AG09319 (cell line): ENCODE measurements at places on chromosomes 4 and X.

GRCh38 chr4:19399001-19399400 is 852.7 kb upstream of the SLIT2 start:
- no peak for DNase-seq

DNA sequence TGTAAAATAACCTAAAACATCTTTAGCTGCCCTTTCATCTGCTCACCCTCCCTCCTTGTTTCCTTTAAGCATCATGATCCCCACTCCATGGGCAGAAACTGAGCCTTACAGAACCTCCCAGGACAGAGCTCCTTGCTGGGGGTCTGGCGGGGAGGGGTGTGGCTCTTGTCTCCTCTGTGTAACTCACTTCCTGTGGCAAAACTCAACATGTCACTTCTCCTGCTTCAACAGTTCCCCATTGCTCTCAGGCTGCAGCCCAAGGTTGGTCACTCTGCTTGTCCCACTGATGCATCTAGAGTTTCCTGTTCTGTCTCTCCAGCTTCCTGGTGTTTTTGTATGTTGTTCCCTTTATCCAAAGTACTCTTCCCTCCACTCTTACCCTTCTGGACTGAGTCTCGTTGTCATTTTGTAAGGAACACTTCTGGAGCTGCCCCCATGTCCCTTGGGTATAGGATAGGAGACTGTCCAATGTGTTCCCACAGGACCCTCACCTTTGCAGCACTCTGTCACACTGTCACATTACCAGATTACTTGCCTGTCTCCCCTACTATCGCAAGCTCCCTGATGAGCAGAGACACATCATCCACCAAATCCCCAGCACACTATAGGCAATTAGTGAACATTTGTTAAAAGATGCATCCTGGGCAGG is 19.6 kb downstream of the TMEM31 start:
- no peak for DNase-seq

DNA sequence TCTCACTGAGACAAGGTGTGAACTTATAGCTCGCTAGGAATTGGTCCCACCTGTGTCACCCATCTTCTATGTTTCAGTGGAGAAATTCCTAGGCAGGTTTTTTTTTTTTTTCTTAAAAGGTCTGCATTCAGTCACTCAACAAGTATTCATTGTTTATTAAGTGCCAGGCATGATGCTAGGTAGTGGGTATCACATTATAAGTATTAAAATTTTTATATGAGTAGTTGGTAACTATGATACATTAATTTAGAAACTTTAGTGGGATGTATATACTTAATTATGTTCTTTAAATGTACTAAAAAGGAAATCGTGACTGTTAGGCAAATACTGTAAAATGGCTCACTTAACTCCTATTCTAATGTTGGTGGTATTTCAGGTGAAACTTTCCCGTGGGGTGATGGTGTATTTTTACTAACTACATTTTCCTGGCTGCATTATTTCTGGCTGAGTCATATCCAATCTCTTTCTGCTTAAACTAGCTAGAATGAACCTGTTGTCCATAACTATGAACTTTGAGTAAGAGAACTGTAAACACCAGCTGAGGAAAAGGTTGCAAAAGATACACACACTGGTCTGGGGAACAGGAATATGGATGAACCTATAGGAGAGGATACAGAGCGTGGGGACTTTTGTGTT is 49.3 kb upstream of the MED14 start:
- DNase-seq, result no peak

- DNase-seq, result no peak
Observed at GRCh38 chr4:157271166-157271869, 50.8 kb downstream of the GRIA2 start.

DNA sequence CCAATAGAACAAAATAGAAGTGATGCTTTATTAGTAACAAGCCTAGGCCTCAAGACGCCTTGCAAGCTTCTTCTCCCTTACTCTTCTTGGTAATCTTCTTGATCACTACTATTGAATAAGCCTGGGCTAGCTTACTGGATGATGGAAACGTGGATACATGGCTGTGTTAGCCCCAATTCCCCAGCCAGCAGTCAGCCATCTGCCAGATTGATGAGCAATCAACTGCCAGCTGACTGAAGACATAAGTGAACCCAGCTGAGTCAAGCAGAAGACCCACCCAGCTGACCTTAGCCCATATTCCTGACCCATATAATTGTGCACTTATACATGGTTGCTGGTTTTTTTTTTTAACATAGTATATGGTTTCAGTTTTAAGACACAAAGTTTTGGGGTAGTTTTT is 130.4 kb downstream of the DHX15 start:
- DNase-seq, result no peak

DNA sequence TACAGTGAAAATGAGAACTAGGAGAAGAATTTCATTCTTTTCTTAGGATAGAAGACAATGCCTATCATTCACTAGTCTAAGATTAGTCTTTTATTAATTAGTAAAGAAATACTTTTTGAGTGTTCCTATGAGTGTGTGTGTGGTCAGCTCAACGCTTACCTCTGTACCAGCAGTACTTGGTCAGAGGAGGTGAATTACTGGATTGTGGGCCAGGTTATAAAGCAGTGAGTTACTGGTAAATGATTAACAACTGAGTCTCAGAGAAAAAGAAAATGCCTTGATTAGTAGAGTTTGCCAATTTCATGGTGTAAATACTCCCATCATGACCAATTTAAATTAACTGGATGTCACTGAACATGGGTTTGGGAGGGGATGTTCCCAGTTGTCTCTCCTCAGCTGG is 444.6 kb downstream of the STIM2 start:
- no peak for DNase-seq

DNA sequence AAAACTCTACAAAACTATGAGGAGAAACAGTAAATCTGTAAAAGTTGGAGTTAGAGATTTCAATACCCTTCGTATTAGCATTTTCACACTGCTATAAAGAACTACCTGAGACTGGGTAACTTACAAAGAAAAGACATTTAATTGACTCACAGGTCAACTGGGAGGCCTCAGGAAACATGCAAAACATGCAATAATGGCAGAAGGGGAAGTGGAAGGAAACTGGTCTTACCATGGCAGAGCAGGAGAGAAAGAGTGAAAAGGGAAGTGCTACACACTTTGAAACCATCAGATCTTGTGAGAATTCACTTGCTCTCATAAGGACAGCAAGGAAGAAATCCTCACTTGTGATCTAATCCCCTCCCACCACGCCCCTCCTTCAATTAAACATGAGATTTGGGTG is 949.9 kb downstream of the TECRL start:
- no peak for DNase-seq

- no peak for DNase-seq
Observed at GRCh38 chr4:140078366-140078765, 75.6 kb downstream of the MAML3 start.

DNA sequence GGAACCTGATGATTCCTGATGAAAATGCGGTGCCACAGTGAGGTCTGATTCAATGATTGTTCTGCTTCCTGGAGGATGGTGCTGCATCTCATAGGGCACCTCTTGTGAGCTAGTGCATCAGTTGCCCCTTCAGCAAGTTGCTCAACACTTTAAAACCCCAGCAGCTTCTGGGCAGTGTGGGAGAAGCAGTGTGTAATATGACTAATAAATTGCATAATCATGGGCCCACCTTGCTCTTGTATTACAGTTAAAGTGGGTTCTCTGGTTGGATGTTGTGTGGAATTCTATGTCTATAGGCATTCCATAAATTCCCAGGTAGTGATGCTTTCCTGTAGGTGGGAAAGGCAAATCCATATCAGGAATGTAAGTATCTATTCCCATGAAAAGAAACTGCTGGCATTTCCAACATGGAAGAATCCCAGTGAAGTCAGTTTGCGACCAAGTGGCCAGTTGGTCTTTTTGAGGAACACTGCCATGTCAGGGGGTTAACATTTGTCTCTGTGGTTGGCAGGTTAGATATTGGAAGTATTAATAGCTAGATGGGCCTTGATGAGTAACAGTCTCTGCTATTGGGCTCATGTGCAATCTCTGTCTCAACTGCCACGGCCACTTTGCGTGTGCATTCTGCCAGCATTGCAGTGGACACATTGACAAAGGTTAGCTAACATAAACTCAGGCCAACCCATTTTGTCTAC is 121.1 kb upstream of the OTUD4 start:
- DNase-seq, result no peak

GRCh38 chr4:25908491-25908901 is 5.5 kb upstream of the SMIM20 start:
- peak; percentile 61 for DNase-seq

GRCh38 chrX:132331532-132331931 is 112.3 kb upstream of the RAP2C start:
- no peak for DNase-seq

DNA sequence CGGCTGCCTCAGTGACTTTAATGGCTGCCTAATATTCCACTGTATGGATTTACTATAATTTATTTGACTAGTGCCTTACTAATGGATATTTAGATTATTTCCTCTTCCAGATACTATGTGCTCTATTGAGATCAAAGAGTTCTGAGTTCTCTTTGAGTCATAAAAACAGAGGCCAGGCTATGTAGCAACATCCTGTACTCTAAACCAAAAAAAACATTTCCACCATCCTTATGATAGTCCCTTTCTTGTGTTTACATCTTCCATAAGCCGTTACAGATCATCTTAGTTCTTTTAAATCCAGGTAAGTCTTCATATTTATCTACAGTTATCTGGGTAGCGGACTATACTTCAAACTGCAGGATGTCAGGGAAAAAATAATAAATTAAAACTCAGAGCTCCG is 56.6 kb upstream of the TMEM184C start:
- DNase-seq, result no peak

GRCh38 chr4:79476196-79476595 is 68.2 kb upstream of the GK2 start:
- no peak for DNase-seq

- DNase-seq, result peak; percentile 23
Observed at GRCh38 chr4:6953751-6954380, 44.2 kb downstream of the TBC1D14 start.

- DNase-seq, result no peak
Observed at GRCh38 chrX:49878128-49878833, 1.0 kb upstream of the USP27X start.

DNA sequence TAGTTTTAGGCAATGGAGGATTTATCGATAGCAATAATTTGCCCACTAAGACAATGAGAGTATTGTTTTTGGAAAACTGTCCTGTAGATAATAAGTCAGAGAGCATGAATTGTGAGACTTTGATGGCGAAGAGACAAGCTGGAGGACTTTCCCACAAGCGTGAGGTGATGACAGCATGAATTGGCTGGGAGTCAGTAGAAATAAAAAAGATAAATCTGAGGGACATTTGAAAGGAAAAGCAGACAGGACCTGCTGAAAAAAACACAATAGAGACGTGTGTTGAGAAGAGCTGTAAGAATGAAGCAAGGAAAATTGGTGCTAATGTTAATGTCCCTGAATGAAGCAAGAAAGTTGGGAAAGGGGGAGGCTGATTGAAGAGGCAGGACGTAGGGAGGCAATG is 233.5 kb downstream of the DCTD start:
- no peak for DNase-seq

DNA sequence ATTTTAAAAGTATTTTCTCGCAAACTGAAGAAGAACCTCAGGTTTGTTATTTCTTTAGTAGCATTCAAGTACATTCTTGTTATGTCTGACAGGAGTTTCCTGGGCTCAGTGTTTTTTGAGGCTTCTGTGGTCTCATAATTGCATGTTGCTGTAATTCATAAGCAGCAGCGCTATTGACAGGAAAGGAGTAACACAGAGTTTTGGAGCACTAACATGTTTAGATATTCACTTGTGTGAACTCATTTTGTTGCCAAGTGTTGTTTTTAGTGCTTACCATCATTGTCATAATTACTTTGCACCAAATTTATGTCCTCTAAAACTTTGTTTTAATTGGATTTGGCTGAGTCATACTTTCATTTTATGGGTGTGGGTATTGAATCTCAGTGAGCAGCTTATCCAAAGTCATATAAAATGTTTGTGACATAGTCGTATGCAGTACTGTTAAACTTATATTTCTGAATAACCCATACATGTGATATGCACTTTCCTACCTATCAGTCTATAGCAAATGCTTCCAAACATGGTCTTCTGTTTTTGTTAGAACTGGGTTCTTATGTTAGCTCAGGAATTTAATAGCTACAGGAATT is 358.7 kb upstream of the CTSO start:
- DNase-seq, result no peak

DNA sequence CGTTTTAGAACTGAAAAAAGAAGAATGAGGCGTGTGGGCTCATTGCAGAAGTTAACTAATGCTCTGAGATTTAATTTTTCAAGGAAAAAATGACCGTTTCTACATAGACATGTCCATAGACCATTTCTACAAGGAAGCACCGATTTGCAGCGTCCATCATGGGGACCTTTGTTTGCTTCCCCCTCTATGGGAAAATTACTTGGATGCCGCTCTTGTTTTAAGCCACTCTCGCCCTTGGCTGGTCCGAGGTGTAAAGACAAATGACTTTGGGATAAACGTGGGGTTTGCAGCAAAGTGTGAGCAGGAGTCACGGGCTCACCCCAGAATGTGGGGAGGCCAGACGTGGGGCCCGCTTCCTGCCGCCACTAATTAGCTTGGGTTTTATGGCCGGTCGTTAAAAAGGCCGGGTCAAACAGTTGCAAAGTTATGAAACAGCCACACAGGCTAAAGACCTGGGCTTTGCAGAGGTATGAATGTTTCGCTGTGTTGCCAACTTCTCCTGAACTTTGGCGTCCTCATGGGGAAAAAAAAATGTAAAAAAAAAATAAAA is 235.9 kb downstream of the SHOX start:
- no peak for DNase-seq

DNA sequence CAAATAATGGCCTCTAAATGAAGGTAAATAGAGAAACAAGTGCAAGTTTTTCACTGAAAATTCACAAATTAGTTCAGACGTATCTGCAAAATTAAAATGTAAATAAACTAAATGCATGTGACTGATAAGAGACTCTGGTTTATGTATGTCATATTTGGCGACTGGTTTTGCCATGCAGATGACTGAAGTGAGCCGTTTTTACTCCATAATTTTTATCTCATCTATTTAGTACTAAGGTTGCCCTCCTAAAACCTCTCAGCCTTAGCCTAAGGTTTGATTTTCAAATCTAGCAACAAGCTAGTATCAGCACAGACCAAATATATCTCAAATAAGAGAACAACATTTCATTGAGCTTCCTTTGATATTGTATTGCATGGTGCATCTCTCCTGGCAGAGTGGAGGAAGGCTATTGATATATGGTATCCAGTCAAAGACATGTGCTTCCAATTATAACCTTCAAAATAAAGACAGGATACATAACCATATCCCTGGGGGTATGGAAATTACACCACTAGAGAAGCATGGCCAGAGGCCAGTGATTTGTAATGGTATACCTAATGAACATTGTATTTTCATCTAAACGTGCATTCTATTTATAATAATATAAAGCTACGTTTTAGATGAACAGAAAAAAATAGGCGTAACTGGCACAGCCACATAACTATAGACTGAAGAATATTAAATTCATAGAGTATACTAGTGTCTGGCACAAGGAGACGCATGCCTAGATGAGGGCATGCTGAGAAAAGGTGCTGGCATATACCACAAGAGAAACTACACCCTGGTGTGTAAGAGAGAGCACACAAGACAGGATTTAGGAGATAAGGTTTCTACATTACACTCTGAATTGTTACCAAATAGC is 392.6 kb upstream of the INTU start:
- DNase-seq, result no peak

DNA sequence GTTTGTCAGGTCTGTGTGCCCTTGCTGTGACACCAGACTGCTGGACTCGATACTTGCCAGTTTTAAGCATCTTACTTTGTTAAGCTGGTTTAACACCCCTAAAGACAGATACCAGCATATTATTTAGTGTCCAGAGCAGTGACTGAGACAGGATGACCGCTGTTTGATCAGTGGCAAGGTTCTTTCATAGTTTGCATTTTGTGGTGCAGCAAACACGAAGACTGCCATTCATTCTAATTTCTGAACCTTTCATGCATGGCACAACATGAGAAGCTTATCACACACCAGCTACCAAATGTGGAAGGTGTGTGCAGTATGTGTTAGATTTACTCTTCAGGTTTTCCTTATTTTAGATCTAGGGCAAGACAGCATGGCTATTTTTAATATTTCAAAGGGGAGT is 28.2 kb downstream of the JADE1 start:
- DNase-seq, result no peak
